Left renal pelvis (tissue), 4 donors: ENCODE measurements at places on chromosomes 4 and X. TPM values are rescaled to one million over a fixed set of nuclear protein-coding genes. Genes with fewer than 3 reads are reported as not detected.

The MAGEB2 gene
- not detected for polyA plus RNA-seq

The PPBP gene
- 12.1 TPM for polyA plus RNA-seq

The DRP2 gene
- polyA plus RNA-seq = 1.9 TPM

The MAP7D2 gene
- 3.7 TPM for polyA plus RNA-seq

The DMRTC1B gene
- 4.7 TPM for polyA plus RNA-seq
